ENCODE measurements at places on chromosomes 2 and 18. TPM values are rescaled to one million over a fixed set of nuclear protein-coding genes. Genes with fewer than 3 reads are reported as not detected.

GRCh38 chr2:122366969-122367645, 611.7 kb downstream of the TSN start:
- H3K4me1 ChIP-seq: no peaks in the 10 kb centered on the region
- H3K4me3 ChIP-seq: no peak overlapping the region
- no peaks in the 10 kb centered on the region for H3K27me3 ChIP-seq
- no peak overlapping the region for H3K27ac ChIP-seq
- H3K36me3 ChIP-seq: no peaks in the 10 kb centered on the region

FTCDNL1 gene
- 3.3 TPM for total RNA-seq

FBXO36 gene
- 1.5 TPM for total RNA-seq

GRCh38 chr18:48376406-48376805, 32.8 kb downstream of the ZBTB7C start:
- peaks cover 14% of the 10 kb centered on the region for H3K27me3 ChIP-seq
- no peak overlapping the region for H3K4me3 ChIP-seq
- no peak overlapping the region for H3K27ac ChIP-seq
- no peak for DNase-seq

DNA sequence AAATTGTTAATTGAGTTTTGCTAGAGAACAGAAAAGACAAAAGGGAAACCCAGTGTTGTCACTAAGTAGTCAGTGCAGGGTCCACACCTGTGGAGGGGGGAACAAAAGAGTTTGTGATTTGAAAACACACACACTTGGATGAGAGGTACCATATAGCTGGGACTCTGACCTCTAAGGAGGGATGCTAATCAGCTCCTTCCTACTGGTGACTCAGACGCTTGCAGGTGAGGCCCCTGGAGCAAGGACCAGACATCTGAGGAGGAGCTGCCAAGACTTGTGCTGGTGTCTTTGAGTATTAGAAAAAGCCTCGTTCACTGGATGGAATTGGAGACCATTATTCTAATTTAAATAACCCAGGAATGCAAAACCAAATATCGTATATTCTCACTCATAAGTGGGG, 146.4 kb upstream of the MAP2 start:
- no peaks in the 10 kb centered on the region for H3K4me1 ChIP-seq
- H3K27me3 ChIP-seq: no peaks in the 10 kb centered on the region
- H3K4me3 ChIP-seq: no peak overlapping the region
